ENCODE measurements at places on chromosomes 12 and 14.

DNA sequence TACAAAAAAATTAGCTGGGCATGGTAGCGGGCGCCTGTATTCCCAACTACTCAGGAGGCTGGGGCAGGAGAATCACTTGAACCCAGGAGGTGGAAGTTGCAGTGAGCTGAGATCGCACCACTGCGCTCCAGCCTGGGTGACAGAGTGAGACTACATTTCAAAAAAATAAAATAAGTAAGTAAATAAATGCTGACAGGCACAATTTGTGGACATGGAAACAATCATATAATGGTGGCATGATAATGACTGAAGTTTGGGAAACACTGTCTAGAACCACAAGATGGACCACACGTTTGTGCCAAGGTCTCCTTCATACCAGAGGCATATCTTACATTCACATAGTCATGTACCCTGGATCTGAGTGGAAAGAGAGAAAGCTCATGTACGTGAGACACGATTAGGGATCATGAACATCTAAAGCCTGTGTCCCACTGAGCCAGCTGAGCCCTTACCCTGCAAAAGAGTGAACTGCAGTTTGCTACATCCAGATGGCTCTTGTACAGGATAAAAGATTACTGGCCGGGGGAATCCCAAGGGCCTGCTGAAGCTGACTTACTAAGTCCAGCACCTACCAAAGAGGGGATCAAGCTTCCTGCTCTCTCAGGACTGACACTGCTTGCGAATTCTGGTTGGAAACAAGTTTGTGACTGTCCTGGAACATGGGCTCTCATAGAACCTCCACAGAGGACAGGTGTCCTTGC is 62.9 kb downstream of the TRAFD1 start:
- DNase-seq, result no peak

DNA sequence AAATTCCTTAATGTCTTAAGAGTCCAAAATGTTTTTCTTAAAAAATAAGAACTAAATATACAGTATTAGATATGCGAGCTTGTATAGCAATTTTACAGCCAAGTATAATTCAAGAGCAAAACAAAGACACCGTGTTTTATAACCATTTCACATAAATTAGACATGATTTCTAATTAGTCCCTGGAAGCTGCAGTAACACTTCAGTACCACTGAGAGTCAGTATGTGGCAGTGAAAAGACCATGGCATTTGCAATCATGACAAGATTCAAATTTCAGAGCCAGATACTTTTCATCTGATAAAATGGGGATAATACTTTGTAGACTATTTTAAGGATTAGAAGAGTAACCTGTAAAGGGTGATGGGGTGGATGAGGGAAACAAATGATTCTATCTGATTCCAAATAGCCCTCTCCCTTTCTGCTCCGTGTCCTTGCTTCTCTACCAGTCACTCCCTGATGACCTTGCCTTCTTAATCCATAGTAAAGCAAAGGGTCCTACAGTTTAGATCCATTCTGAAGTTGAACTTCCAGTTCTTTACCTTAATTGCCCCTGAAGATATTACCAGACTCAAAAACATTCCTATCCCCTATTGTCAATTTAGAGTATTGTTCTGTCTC is 145.4 kb upstream of the ABCD2 start:
- no peak for DNase-seq

- no peak for DNase-seq
Measured at GRCh38 chr14:29262979-29263378, 496.4 kb downstream of the FOXG1 start.

GRCh38 chr14:55805250-55805649 is 225.2 kb downstream of the KTN1 start:
- DNase-seq, result no peak

- no peak for DNase-seq
Measured at GRCh38 chr12:82605115-82605514, 81.6 kb upstream of the TMTC2 start.

DNA sequence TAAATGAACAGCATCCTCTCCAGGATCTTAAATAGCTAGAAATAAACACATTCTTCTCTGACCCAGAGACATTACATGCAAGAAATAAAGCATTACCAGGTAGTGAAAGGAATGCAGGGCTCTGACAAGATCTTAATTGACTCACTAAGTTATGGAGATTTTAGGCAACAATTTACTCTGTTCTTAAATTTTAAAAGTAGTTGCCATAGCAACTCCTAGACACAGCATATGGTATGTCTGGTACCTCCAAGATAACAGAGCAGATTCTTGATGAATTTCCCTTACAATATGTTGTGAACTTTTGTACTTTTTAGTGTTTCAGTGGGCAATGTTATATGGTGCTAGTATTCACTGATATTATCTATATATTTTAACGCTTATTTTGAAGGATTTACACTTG is 76.7 kb upstream of the G2E3 start:
- DNase-seq, result no peak

GRCh38 chr12:5582541-5582940 is 150.6 kb downstream of the NTF3 start:
- no peak for DNase-seq
